ENCODE measurements at places on chromosomes 4 and X. TPM values are rescaled to one million over a fixed set of nuclear protein-coding genes. Genes with fewer than 3 reads are reported as not detected.

DNA sequence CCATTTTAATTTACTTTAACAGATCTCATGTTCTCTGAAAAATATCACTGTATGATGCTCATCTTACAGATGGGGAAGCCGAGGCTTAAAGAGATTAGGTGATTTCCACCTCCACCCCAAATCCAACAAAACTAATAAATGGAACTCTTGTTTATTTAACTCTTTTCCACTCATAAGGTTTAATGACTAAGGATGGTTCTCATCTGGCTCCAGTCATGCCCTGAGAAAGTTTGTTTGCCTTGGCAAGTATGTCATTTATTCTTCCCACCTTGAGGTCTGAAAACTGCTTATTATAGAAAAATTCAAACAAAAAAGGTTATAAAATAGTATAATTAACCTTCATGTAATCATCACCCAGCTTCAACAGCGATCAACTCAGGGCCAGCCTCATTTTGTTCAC, 56.3 kb downstream of the PPEF2 start:
- DNase-seq: no peak
- H3K27me3 ChIP-seq: no peaks in the 10 kb centered on the region
- no peak overlapping the region for H3K4me3 ChIP-seq
- no peak overlapping the region for H3K27ac ChIP-seq

DNA sequence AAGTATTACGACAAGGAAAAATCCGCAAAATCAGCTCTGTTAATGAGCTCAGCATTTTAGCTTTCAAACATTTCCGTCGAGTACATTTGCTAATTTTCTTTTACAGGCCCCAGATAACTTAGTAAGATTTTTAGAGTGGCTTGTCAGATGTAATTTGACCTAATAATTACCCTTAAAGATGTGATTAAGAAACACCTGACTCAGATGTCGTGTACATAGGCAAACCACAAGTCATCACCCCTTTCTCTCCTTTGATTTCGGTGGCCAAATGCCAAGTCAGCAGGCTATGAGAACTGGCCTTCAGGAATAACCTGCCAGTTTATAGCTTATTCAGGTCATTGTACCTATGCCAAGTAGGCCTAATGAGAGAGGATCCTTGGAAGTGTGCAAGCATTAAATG, 369.6 kb downstream of the PCDH7 start:
- H3K36me3 ChIP-seq: no peaks in the 10 kb centered on the region
- no peak overlapping the region for H3K4me3 ChIP-seq
- DNase-seq: no peak
- no peak overlapping the region for H3K27ac ChIP-seq
- H3K4me1 ChIP-seq: no peaks in the 10 kb centered on the region

GRCh38 chr4:2321279-2322196, 59.6 kb upstream of the MXD4 start:
- DNase-seq: no peak
- no peaks in the 10 kb centered on the region for H3K27me3 ChIP-seq
- H3K27ac ChIP-seq: no peak overlapping the region
- H3K36me3 ChIP-seq: no peaks in the 10 kb centered on the region
- no peak overlapping the region for H3K4me3 ChIP-seq

- H3K4me1 ChIP-seq: no peaks in the 10 kb centered on the region
- no peaks in the 10 kb centered on the region for H3K36me3 ChIP-seq
- DNase-seq: no peak
- H3K27ac ChIP-seq: no peak overlapping the region
Observed at GRCh38 chr4:118338981-118339765, 13.6 kb downstream of the PRSS12 start.

- H3K27me3 ChIP-seq: no peaks in the 10 kb centered on the region
- no peak for DNase-seq
- H3K4me3 ChIP-seq: no peak overlapping the region
- no peaks in the 10 kb centered on the region for H3K4me1 ChIP-seq
- H3K27ac ChIP-seq: no peak overlapping the region
Observed at GRCh38 chr4:11698033-11698432, 269.3 kb upstream of the HS3ST1 start.

GRCh38 chr4:104128031-104128849, 366.5 kb downstream of the CXXC4 start:
- no peak overlapping the region for H3K4me3 ChIP-seq
- peak overlapping the region; percentile 25 for H3K27ac ChIP-seq
- no peaks in the 10 kb centered on the region for H3K36me3 ChIP-seq
- no peaks in the 10 kb centered on the region for H3K4me1 ChIP-seq

DNA sequence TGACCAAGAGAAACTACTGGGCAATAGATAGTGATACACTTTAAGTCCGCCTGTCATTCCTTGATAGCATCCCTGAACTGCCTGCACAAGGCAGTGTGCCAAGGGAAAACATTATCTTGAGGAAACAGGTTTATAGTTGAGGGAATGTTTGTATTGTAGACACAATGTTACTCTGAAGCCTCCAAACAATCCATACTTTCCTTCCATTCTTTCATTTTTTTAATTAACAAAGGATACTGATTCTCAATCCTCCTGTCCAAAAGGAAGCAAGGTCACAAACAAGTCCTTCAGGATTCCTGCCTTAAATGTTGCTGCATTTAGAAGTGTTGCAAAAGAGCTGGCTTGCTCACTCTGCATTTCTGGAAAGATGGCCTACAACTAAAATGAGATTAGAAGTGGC, 61.7 kb upstream of the PRSS48 start:
- no peak overlapping the region for H3K27ac ChIP-seq
- H3K36me3 ChIP-seq: no peaks in the 10 kb centered on the region
- no peak overlapping the region for H3K4me3 ChIP-seq
- no peak for DNase-seq

DNA sequence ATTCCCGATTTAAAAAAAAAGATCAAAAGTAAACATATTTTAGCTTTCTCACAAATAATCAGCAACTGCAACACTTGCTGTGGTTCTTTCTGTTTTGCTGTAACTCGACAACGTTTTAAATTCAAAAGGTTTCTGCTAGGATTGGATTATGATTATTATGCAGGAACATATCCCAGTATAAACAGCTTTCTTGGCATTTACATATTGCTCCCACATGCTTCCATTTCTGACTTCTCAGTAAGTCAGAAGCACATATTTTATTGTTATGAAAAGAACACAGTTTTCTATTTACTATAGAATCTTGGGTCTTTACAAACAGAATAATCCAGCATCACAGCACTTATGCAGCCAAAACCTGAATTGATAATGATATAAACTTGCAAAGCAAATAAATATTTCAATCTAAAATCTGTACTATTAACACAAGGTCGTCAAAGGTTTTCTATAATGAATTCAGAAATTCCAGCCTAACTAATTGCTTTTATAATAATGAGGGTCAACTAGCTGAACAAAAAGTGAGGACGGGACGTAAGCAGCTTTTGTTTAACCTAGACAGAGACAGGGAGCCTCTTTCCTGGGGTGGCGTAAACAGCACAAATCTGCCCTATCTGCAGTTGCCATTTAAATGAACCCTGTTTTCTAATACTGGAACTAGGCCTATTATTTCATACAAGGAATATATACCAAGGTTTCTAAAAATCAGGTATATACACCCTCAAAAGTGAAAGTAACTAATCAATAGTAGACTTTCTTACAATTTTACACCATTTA, 9.8 kb upstream of the PCDH18 start:
- peak overlapping the region; percentile 3 for H3K27ac ChIP-seq
- H3K4me1 ChIP-seq: no peaks in the 10 kb centered on the region
- no peaks in the 10 kb centered on the region for H3K36me3 ChIP-seq
- no peak for DNase-seq
- no peaks in the 10 kb centered on the region for H3K27me3 ChIP-seq

- H3K27me3 ChIP-seq: no peaks in the 10 kb centered on the region
- H3K27ac ChIP-seq: no peak overlapping the region
- DNase-seq: no peak
- H3K4me1 ChIP-seq: no peaks in the 10 kb centered on the region
- peaks cover 8% of the 10 kb centered on the region for H3K36me3 ChIP-seq
Observed at GRCh38 chr4:168900080-168900479, 110.0 kb downstream of the CBR4 start.

- H3K27ac ChIP-seq: no peak overlapping the region
- no peak for DNase-seq
- no peaks in the 10 kb centered on the region for H3K27me3 ChIP-seq
- H3K4me3 ChIP-seq: no peak overlapping the region
Observed at GRCh38 chr4:178917756-178918155, 1475.5 kb upstream of the AGA start.

DNA sequence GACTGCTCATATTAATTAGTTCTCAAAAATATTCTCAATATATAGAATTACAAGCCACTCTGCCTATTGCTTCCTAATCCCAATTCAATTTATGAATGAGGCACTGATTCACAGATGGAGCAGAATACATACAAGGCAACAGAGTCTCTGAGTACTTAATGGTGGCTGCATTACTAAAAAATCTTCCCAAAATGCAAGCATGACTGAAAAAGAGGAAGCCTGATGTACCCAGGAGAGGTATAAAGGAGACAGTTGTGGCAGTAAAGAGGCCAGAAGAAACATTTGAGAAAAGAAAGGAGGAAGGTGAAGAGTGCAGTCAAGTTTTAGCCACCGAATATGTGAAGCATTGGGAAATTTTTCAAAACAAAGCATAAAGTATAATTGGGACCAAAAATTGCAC, 163.2 kb upstream of the INTU start:
- no peaks in the 10 kb centered on the region for H3K4me1 ChIP-seq
- DNase-seq: no peak
- H3K27me3 ChIP-seq: no peaks in the 10 kb centered on the region
- no peak overlapping the region for H3K4me3 ChIP-seq

Gene UNC5C
- 4.2 TPM for total RNA-seq

Gene EPGN
- total RNA-seq: not detected

Gene TSPAN6
- 57.6 TPM for total RNA-seq

Gene AMTN
- total RNA-seq: not detected

All from colonic mucosa (tissue), 4 donors.